RPMI8226 (cell line): ENCODE measurements at places on chromosomes 11 and 22.

DNA sequence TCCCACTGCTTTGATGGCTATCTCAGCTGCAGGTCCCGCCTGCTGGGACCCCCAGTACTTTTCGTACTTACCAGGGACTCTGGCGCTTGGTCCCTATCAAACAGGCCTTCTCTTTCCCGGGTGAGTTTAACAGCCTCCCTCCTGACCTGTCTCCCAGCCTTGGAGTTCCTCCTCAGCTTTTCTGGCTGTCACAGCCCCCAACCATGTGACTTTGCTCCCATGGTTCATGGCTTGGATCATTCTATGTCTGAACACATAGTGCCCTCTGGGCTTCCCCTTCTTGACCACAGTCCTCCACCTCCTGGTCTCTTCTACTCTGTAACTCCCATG is 56.9 kb downstream of the PARVA start:
- DNase-seq = no peak

GRCh38 chr11:85517272-85517671 is 109.9 kb downstream of the DLG2 start:
- DNase-seq = no peak

DNA sequence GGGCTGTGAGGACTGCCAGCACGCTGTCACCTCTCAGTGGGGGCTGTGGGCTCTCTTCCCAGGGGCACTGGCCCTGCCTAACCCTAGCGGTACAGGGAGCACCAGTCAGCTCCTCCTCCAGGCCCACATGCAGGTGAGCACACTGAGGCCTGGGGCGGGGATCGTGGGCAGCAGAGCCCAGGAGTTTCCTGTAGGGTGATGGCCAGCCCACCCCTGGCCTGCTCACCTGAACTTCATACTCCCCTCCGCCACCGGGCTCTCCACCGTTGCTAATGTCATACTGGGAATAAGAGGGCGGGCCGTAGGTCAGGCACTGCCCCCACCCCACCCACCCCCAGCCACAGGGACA is 10.0 kb upstream of the TREH start:
- DNase-seq = no peak

DNA sequence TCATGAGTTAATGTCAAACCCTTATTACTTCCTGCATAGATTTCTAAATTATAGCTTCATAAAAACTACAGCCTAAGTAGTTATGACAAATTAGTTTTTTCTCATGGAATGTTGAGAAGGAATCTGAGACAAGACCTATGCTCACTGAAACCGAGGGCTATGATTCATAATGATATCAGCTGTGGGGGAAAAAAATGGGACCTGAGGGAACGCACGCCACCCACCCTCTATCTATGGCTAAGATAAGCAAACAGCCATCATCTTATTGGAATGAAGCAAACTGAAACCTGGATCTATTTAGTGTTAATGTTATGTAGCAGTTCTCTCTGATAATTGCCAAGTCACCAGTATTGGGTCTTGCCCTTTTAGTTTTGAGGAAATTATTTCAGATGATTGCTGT is 906.9 kb upstream of the RAG2 start:
- DNase-seq = no peak

DNA sequence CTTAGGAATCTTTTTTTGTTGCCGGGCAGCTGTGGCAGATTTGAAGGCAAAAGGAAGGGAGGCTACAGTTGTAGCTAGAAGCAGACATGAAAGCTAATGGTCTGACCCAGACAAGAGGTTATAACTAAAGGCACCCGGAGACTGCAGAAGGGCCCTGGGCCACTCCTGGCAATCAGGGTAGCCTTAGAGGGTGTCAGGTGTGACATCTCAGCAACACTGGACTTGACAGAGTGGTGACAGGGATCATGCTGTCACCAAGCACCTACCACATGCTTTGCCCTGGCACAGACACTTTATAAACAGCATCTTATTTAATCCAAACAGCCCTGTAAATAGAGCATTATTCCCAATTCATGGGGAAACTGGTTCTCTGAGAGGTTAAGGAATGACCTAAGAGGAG is 25.7 kb downstream of the TUB start:
- DNase-seq = no peak

GRCh38 chr22:22229683-22230420 is 14.7 kb upstream of the VPREB1 start:
- DNase-seq = no peak

DNA sequence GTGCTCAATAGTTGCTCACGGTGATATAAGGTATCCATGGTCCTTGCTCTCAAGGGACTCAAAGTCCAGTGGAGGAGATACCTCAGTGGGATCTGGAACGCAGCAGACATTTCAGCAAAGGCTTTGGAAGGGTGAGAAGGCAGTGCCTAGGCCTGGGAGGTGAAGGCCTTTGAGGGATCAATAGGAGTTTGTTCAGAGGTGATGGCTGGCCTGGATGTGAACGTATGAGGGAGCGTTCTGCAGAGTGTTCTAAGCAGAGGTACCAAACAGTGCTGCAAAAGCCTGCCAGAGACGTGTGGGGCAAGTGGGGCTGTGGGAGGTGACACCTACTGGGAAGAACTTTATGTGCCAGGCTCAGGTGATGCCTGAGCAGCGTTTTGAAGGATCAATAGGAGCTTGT is 7.4 kb upstream of the MB start:
- no peak for DNase-seq

DNA sequence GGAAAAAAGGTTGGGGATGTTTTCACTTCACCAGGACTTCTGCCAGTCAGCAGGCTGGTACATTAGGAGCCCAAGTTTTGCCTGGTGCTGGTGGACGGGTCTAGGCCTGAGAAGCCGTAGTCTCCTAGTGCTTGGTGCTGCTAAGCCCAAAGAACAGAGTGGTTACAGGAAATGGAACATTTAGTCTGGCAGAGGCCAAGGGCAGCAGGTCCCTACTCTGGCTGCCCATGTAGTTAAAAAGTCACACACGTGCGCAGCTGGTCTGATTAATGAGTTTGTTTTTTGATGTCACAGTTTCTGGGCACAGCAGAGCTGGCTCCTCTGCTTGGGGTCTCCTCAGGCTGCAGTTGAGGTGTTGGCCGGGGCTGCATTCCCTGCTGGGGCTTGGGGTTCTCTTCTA is 20.6 kb downstream of the BCR start:
- no peak for DNase-seq

- no peak for DNase-seq
Observed at GRCh38 chr22:41201141-41201540, 4.0 kb upstream of the L3MBTL2 start.

DNA sequence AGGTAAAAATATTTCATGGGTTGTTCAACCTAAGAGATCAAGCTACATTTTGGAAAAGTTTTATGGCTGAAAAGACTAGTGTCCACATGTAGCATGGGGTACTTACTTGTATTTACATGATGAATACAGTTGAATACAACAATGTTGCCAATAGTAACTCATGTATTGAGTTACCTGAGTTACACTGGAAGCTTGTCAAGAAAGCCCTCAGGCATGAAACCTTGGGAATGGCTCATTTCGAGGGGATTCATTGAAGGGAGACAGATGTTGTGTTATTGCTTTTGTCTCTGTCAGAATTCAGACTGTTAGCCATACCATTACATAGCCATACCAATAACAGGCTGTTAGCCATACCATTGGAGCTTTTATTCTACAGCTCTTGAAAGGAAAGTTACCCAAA is 9.2 kb downstream of the OR51F2 start:
- DNase-seq = no peak

DNA sequence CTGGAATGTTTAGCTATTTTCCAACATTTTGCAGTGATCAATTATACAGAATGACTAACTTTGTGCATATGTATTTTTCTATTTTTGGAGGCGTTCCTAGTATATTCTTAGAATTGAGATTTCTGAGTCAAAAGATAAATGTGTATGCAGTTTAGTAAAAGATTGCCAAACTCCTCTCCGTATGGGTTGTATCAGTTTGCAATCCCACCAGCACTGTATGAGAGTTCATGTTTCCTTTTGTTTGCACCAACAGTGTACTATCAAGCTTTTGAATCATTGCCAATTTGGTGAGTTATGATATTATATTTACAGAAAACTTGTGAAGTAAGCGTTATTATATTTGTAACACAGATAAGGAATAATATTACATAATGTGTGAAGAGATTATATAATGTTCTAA is 658.7 kb downstream of the JRKL start:
- no peak for DNase-seq

DNA sequence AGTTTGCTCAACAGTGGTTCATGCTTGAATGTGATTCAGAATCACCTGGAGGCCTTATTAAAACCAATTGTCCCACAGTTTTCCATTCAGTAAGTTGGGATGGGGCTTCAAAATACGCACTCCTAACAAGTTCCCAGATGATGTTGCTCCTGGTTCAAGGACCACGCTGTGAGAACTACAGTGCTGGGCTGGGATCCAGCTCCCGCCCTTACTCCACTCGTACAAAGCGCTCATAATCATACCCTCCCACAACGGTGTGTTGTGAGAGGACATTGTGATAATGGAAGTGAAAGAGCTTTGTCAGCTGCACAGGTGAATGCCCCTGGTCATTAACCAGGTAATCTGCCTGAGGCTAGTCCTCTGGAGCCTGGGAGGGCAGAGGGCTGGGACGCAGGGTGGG is 1.3 kb upstream of the CD82 start:
- DNase-seq = peak; percentile 65

DNA sequence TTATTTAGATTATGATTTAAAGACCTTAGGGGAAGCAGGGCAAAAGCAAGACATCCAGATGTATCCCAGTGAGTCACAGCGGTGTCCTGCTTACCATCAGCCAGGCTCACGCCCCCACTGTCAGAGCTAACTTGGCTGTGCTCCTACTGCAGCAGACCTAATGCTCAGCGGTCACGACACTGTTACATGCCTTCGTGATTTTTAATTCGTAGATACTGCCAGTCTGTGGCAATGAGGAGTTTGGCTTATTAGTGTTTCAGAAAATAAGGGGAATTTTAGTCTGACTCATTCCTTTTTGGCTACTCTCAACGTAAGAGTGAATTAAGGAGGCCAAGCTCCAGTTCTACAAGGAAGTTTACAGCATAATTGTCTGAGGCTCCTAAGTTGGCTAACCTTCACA is 22.7 kb downstream of the EFCAB6 start:
- DNase-seq = no peak

GRCh38 chr11:92839450-92839849 is 130.0 kb upstream of the MTNR1B start:
- no peak for DNase-seq

GRCh38 chr11:120186774-120187591 is 23.8 kb upstream of the OAF start:
- DNase-seq = no peak

DNA sequence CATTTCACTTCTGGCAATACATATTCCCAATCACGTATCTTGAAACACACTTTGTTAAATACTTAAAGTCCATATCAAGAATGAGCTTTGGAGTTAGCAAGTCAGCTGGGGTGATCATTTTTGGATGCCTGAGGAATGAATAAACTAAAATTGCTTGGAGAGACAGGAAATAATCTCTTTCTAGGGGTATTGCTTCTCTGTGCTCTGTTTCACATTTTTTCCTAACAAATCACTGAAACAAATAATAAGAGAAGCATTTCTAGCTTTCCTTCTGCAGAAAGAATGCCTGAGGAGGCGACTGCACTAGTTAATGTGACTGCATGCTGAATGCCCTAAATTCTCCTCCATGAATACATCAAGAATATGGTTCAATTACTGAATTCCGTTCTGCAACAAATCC is 541.4 kb upstream of the CCDC90B start:
- DNase-seq = no peak

- no peak for DNase-seq
Observed at GRCh38 chr22:29817724-29818123, 20.4 kb downstream of the ASCC2 start.

GRCh38 chr11:57776031-57776521 is 14.5 kb downstream of the CTNND1 start:
- DNase-seq = no peak

DNA sequence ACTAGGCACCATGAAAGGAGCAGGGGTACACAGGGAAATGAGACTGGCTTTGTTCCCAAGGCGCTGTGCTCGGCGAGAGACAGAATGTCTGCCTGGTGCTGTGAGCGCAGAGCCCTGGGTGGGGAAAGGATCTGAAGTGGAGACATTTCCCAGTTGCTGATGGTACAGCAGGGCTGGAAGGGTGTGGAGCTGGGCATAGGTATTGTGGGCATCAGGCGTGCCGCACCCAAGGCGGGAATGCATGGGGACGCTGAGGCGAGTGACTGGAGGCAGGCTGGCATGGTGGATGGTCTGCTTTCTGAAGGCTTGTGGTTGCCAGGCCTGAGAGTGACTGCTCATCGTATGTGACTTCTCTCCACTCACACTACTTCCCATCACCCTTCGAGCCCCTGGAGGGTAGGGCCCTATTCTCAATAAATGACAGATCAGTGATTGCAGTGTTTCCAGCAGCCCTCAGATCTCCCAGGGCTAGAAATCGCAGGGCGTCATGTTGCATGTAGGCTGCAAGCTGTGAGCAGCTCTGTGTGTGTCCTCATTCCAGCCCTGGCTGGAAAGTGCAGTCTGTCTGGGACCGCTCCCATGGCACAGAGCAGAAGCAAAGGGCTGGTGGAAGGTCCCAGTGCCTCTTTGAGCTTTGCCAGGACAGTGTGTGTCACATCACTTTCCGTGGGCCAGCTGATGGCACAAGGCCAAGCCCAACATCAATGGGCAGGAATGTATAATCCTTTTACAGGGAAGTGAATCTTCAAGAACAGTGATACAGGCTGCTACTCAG is 67.7 kb downstream of the TBC1D22A start:
- no peak for DNase-seq

DNA sequence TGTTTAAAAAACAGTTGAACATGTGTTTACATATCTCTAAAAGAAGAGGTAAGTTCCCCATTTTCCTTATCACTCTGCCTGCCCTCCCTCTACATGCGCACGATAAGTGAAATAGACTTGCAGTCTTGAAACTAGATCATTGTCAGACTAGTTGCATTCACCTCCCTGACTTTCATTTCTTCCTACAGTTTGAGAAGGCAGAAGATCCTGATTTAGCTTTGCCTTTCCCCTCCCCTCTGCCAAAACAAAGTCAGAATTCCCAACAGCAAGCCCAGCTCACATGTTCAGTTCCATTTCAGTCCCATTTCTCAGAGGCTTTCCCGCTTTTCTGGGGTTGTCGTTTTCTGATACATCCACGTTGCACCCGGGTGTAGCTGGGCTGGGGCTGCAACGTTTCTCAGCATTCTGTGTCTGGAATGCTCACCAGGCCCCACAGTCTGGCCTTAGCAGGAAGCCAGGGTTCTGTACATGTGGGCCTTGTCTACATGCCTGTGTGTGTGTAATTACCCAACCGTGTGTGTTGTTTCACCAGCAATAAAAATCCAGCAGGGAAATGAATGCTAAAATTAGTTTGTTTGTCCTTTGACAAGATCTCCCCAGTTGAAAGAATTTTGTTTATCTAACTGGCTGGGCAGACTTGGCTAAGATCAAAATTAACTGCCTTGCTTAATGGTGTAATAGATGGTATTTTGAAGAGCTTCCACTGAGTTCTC is 179.2 kb downstream of the DBX1 start:
- DNase-seq = no peak

GRCh38 chr11:92455210-92455790 is 230.7 kb downstream of the FAT3 start:
- no peak for DNase-seq

- no peak for DNase-seq
Observed at GRCh38 chr11:1389932-1390568, at the start of gene BRSK2. Gene BRSK2, plus strand, starts transcription at chr11:1389934. Its CDS starts 351 bp downstream, at chr11:1390285.

- DNase-seq = no peak
Observed at GRCh38 chr22:37368058-37368457, 59.2 kb downstream of the ELFN2 start.
